Chondrocyte (in vitro differentiated cells): ENCODE measurements at places on chromosomes 4 and X. TPM values are rescaled to one million over a fixed set of nuclear protein-coding genes. Genes with fewer than 3 reads are reported as not detected.

- no peak overlapping the region for H3K4me3 ChIP-seq
- DNase-seq, result no peak
- no peaks in the 10 kb centered on the region for H3K36me3 ChIP-seq
- H3K4me1 ChIP-seq, result no peaks in the 10 kb centered on the region
- no peaks in the 10 kb centered on the region for H3K27me3 ChIP-seq
Observed at GRCh38 chrX:125742811-125743210, 423.1 kb downstream of the TEX13C start.

DNA sequence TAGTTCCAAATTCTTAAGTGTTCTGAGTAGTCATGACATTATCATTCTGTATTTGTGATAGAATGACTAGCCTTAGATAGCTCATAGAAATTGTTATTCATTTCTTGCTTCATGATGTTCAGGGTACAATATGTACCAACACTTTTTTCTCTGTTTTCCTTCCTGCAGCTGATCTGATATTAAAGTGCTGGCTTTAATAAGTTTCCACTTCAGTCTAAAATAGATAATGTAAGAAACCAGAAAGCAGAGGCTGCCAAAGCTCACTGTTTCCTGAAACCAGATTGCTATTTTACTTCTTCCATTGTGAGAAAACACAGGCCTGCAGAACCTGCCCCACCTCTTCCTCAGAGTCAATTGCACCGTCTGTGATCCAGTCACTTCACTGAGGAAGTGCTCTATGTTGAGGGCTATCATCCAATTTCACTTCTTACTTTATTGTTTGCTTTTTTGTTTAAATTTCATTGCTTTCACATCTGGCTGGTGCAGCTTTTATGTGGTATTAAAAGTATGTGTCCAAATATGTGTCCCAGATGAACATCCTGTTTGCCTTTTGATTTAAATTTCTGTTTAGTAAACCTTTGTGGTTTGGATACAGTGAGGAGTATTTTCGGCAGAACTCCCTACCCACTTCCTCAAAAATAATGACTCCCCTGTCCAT, 652.1 kb downstream of the ANKRD50 start:
- H3K27ac ChIP-seq, result peak overlapping the region; percentile 60
- H3K27me3 ChIP-seq, result no peaks in the 10 kb centered on the region
- no peak for DNase-seq
- H3K4me3 ChIP-seq, result peak overlapping the region; percentile 1

DNA sequence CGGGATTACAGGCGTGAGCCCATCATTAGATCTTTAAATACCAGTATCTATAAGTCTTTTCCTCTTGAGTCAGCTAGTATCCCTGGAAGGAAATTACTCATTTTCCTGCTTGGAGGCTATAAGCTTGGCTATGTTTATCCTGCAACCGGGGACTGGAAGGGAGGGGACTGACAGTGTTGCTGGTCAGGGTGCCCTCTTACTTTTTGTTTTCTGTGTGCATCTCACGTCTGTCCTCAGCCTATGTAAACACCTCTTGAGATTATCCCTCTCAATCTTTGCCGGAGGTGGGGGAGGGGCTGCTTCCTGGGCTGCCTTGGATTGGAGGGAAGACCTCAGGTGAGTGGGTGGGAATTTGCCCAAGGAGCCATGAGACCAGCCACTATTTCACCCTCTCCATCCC, 37.0 kb downstream of the HTT start:
- no peaks in the 10 kb centered on the region for H3K27me3 ChIP-seq
- H3K4me1 ChIP-seq, result peaks cover 44% of the 10 kb centered on the region
- H3K4me3 ChIP-seq, result no peak overlapping the region
- peaks cover 22% of the 10 kb centered on the region for H3K36me3 ChIP-seq
- no peak overlapping the region for H3K27ac ChIP-seq

DNA sequence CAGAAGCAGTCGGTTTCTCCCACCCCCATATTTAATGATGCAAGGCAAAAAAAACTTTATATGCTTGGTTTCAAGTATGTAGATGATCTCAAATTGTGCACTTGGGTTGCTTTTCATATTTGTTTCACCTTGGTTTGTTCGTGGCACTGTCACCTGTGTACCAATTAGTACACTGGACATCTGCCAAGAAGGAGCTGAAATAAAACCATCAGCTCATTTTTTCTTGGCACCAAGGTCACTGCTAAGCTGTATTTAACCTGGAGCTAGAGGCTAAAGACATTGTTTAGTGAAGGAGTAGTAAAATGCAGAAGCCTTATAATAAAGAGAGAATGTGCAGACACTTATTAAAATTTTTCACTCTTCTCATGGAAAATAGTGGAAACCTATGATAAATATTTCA, 430.8 kb downstream of the ARHGAP24 start:
- no peaks in the 10 kb centered on the region for H3K27me3 ChIP-seq
- no peaks in the 10 kb centered on the region for H3K36me3 ChIP-seq
- no peak overlapping the region for H3K4me3 ChIP-seq

- H3K27me3 ChIP-seq, result peaks cover 6% of the 10 kb centered on the region
- DNase-seq, result no peak
- no peak overlapping the region for H3K27ac ChIP-seq
- H3K4me1 ChIP-seq, result peaks cover 1% of the 10 kb centered on the region
- H3K36me3 ChIP-seq, result no peaks in the 10 kb centered on the region
Observed at GRCh38 chr4:41325901-41326300, 69.2 kb downstream of the UCHL1 start.

- no peaks in the 10 kb centered on the region for H3K27me3 ChIP-seq
- H3K27ac ChIP-seq, result no peak within 1 kb of the TSS
- H3K4me3 ChIP-seq, result no peak within 1 kb of the TSS
Observed at GRCh38 chrX:12866451-12867377, at the start of gene TLR7. TLR7 (plus strand) TSS chrX:12867072; CDS start chrX:12867579, 507 bp downstream.

- H3K4me3 ChIP-seq, result peak overlapping the region; percentile 76
- peaks cover 62% of the 10 kb centered on the region for H3K4me1 ChIP-seq
- no peak for DNase-seq
- no peaks in the 10 kb centered on the region for H3K27me3 ChIP-seq
Observed at GRCh38 chrX:107674480-107675364, 46.4 kb downstream of the PRPS1 start.

- no peak overlapping the region for H3K4me3 ChIP-seq
- no peaks in the 10 kb centered on the region for H3K27me3 ChIP-seq
- no peak overlapping the region for H3K27ac ChIP-seq
- no peaks in the 10 kb centered on the region for H3K4me1 ChIP-seq
Observed at GRCh38 chrX:69961365-69962072, 88.2 kb downstream of the AWAT2 start.

DNA sequence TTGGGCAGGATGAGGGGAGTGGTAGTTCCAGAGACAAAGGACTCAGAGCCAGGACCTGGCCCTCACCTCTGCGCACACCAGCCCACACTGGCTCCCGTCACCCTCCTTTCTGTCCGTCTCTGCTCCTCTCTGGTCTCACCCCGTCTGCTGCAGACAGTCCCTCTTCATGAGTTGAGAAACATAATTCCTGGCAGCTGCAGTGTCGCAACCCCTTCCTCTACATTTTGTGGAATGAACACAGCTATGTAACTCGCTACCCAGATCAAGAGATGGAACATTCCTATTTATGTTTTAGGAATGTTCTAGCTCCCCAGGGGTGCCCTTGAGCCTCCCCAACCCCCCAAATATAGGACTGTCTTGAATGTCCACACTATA, 59.3 kb downstream of the SHROOM2 start:
- no peaks in the 10 kb centered on the region for H3K36me3 ChIP-seq
- no peaks in the 10 kb centered on the region for H3K27me3 ChIP-seq
- H3K4me3 ChIP-seq, result no peak overlapping the region
- no peak for DNase-seq
- peaks cover 28% of the 10 kb centered on the region for H3K4me1 ChIP-seq

The MAGEE2 gene
- total RNA-seq, result not detected in 3 replicates
